CD4-positive, alpha-beta T cell treated with Interferon alpha-2 for 1 hour (primary cell): ENCODE measurements at places on chromosomes 16 and 17.

DNA sequence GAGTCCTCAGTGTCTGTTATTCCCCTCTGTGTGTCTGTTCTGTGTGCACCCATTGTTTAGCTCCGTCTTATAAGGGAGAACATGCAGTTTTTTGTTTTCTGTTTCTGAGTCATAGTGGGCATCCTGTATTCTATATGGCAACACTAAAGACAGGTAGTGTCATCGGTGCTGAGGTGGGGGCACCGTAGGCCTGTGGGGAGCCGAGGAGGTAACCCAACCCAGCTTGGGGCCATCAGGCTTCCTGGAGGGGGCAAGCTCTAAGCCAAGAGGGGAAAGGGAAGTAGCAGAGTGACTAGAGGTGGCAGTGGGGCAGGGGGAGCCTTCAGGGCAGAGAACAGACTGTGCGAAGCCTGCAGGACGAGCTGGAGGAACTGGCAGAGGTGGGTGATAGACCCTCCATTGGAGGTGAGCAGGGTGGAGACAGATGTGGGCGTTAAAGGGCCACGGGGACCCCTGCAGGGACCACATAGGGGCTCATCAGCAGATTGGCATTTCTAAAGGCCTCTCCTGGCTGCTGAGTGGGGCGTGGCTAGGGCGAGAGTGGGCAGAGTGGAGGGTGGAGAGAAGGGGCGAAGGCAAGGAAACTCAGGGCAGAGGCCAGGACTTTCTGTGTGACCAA is 36.5 kb downstream of the CPNE2 start:
- DNase-seq: peak; percentile 58

GRCh38 chr16:75099738-75100602 is 16.6 kb downstream of the LDHD start:
- peak; percentile 48 for DNase-seq

- DNase-seq: peak; percentile 98
Measured at GRCh38 chr17:49739641-49740271, 24.2 kb downstream of the FAM117A start.

GRCh38 chr17:39400547-39401411 is 647 bp downstream of the FBXL20 start:
- no peak for DNase-seq

GRCh38 chr17:49190932-49191331 is 19.4 kb downstream of the GNGT2 start:
- no peak for DNase-seq

GRCh38 chr16:81703177-81704155 is 75.6 kb upstream of the PLCG2 start:
- DNase-seq: no peak

- DNase-seq: no peak
Measured at GRCh38 chr16:88379694-88380040, 3.1 kb upstream of the ZNF469 start.

DNA sequence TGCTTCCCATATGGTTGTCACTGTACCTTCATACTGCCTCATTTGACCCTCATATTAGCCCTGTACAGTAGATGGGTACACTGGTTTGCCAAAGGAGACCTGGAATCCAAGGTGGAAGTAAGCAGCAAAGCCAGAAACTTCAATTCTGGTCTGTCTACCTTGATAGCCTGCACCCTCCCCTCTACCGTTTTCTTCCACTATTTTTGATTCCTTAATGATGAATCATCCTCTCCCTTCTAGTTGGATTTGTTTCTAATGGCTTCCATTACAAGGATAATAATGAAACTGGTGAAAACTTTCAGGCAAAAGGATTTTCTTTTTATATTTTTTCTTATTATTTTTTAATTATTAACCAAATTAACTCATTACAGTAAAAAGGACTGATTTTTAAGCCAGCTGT is 17.3 kb downstream of the TAC4 start:
- DNase-seq: no peak

GRCh38 chr16:75238853-75239541 is 12.4 kb downstream of the BCAR1 start:
- no peak for DNase-seq

GRCh38 chr16:1192384-1193073 is 32.5 kb downstream of the TPSG1 start:
- no peak for DNase-seq

DNA sequence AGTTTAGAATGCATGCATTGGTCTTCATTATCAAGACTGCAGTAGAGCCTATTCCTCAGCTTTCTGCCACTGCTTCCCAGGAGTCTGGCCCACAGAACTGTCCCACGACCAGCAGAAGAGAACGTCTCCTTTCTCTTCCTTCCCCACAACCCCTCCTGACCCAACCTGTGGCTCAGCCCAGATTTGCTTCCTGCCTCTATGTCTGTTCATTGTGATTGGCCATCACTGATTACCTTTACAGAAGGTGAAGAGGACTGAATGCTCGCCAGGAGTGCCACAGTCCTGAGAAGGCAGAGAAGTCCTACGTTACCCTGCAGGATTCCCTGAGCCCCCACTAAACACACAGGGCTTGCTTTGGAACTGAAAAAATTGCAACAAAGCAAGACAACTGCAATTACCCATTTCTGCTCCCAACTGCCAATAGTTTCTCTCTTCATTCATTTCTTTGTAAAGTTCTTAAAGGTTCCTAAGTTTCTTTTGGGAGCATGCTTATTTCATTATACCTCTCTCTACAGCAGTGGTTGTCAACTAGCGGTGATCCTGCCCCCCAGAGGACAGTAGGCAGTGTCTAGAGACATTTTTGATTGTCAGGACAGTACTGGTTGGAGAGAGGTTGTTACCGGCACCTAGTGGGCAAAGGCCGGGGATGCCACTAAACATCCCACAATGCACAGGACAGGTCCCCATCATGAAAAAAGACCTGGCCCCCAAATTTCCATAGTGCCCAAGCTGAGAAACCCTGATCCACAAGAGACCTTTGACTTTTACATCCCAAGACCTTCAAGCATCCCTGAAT is 4.5 kb upstream of the NAT9 start:
- peak; percentile 57 for DNase-seq

GRCh38 chr17:81907219-81908145 is 3.7 kb downstream of the PCYT2 start:
- no peak for DNase-seq

DNA sequence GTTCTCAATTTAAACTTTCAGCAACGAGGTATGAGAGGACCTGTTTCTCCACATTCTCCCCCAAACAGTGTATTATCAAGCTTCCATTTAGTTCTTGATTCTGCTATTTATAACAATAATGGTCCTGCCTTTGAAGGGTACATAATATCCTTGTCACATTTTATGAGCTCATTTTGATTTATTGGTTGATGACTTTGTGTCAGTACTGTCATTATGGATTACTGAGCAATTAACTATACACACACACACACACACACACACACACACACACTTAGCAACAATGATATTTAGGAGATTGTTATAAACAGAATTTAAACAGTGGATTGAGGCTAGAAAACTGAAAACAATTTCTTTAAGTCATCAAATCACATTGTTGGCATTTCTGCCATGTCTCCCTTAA is 7.0 kb downstream of the TMIGD1 start:
- no peak for DNase-seq

DNA sequence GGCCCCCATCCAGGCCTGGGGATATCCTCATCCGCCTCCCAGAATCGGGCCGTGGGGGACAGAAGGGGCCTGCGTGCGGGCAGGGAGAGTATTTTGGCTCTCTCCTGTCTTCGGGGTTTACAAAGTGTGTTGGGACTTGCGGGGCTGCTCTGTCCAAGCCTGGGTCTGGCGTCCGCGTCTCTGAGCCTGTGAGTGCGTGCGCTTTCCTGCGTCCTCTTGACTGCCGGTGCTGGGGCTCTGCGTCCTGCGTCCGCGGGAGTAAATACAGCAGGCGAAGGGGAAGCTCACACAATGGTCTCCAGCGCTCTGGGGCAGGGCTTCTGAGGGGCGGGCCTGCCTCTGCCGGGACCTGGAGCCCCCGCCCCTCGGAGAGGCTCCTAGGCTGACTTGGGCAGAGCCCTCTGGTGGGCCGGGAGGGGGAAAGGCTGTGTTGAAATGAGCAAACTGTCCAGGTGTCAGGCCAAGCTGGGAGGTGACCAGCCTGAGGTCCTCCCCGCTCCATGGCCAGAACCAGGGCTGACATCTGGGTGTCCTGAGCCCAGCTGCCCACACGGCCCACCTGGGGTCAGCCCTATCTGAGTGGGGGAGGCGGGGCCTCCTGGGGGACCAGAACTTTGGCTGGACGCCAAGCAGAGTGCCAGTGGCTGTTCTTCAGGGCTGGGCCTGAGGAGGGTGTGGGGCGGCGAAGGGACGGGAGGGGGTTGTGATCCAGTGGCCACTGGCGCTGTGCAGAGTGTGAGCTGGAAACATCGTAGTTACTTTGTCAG is 233.6 kb downstream of the SEC14L1 start:
- peak; percentile 82 for DNase-seq

GRCh38 chr17:78168242-78168902 is at the start of gene SYNGR2:
Gene SYNGR2, plus strand, starts transcription at chr17:78168581. Its CDS starts 36 bp downstream, at chr17:78168617.
- peak; percentile 90 for DNase-seq

DNA sequence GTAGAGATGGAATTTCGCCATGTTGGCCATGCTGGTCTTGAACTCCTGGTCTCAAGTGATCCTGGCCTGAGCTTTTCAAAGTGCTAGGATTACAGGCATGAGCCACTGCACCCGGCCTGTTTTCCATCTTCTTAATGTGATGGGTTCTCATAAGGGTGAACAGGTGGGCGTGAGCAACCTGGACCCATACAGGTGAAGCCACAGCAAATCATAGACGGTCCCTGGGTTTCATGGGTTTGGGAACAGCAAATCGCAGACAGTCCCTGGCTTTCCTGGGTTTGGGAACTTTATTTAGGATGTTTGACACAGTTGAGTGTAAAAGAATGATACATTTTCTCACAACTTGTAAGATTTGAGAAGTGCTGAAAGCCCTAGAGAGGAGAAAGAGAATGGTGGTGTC is 12.9 kb upstream of the MEIOB start:
- no peak for DNase-seq

DNA sequence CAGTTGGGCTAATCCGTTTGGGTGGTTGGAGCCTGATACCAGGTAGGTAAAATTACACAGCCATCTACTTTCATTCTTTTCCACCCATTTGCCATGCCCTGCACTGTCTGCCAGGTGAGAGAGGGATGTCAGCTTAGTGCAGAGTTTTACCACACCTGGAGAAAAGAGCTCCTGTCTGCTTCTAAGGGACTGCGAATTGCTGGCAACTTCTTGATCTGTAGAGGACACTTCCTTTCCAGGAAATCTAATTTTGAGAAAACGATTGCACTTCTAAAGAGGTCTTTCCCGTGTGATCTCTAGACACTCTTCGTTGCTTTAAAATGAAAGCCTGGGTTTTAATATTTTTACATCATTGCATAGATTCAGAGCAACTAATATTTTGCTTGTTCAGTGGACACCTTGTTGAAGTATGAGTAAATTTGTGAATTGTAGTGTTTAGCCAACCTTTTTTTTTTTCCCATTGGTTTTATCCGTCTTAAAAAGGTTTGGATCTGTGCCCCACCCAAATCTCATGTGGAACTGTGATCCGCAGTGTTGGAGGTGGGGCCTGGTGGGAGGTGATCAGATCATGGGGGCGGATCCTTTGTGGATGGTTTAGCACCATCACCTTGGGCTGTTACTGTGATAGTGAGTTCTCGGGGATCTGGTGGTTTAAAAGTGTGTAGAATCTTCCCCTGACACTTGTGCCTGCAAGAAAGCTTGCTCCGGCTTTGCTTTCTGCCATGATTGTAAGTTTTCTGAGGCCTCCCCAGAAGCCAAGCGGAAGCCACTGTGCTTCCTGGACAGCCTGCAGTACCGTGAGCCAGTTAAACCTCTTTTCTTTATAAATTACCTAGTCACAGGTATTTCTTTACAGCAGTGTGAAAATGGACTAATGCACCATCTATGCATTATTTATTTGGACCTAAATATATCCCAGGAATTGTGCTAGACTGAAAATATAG is 104.6 kb downstream of the PRKCA start:
- DNase-seq: peak; percentile 12

- peak; percentile 89 for DNase-seq
Measured at GRCh38 chr17:7922845-7923628, 6.6 kb downstream of the KCNAB3 start.

- DNase-seq: no peak
Measured at GRCh38 chr17:20922128-20922670, 120.6 kb downstream of the USP22 start.

GRCh38 chr17:33528846-33529245 is 235.8 kb upstream of the ASIC2 start:
- DNase-seq: no peak

DNA sequence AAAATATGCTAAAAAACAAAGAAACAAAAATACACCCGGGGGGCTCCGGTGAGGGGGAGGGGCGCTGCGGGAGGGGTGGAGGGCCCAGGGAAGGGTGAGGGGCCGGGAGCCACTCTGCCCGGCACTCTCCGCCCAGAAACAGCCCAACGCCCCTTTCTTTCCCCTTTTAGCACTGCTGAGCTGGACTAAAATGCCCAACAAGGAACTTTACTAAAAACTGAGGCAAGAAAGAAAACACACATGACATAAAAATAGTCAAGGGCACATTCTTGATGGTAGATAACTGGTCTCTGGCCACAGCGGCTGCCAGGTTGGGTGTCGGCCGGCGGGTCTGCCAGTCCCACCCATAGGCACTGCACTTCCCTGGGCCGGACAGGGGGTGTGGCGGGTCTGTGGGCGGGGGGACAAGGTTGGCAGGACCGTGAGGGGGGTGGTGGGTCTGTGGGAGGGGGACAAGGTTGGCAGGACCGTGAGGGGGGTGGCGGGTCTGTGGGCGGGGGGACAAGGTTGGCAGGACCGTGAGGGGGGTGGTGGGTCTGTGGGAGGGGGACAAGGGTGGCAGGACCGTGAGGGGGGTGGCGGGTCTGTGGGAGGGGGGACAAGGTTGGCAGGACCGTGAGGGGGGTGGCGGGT is 20.9 kb downstream of the METRNL start:
- DNase-seq: no peak

- no peak for DNase-seq
Measured at GRCh38 chr16:4673387-4674046, 19.8 kb upstream of the NUDT16L1 start.

- DNase-seq: no peak
Measured at GRCh38 chr16:79769270-79769927, 168.9 kb upstream of the MAF start.

GRCh38 chr17:11459861-11460331 is 138.4 kb upstream of the DNAH9 start:
- DNase-seq: no peak

DNA sequence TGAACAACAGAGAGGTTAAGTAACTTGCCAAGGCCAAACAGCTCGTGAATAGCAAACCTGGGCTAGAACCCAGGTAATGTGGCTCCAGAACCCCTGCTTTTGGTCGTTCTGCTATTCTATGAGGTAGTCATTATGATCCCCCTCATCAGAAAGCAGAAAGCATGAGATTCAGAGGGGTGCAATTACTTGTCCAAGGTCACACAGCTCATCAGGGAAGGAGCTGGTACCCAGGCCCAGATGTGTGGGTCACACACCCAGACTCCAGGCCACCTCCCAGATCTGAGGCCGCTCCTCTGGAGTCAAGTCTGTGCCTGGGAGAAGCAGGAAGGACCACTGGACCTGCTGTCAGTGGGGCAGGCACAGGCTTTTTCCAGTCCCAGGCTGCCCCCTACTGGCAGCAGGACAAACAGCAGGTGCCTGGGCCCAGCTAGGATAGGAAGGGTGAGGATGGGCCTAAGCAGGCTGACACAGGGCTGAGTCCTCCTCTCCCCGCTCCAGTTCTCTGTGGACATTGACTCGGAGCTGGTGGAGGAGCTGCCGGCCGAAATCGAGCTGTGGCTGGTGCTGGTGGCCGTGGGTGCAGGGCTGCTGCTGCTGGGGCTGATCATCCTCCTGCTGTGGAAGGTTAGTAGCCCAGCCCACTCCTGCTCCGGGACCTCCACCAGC is 7.8 kb upstream of the PDK2 start:
- peak; percentile 69 for DNase-seq
